Fibroblast of skin of right biceps (primary cell): ENCODE measurements at places on chromosomes 2 and 18.
A peak's percentile ranks its signal among the peaks of the same experiment; 100 is the strongest.

GRCh38 chr18:37567994-37568359 is 2.4 kb upstream of the CELF4 start:
- DNase-seq: no peak

GRCh38 chr18:1511619-1512311 is 607.1 kb downstream of the ADCYAP1 start:
- no peak for DNase-seq

GRCh38 chr2:182866461-182867406 is at the start of gene FRZB:
Gene FRZB (minus strand): TSS chr2:182866637. CDS start chr2:182866552, 85 bp downstream.
- DNase-seq: peak; percentile 70

DNA sequence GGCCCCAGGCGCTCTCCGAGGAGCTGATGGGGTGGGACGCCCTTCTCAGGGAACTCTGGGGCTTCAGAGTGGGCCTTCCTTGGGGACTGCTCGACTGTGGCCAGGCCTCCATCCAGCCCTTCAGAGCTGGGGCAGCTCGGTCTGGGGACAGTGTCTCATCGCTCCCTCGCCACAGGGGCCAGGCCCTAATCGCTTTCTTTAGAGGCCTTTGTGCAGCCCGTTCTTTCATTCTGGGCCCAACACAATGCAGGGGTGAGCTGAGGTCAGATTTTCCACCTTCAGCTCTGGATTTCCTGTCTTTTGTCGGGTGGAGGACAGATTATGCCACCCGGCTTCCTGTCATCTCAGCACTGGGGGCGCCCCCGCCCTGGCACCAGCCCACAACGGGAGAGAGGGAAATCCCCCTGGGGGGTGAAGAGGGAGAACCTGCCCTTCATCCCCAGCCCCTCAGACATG is 25.2 kb downstream of the MYCN start:
- DNase-seq: no peak

- no peak for DNase-seq
These were observed 7.7 kb upstream of the CDC42EP3 start for GRCh38 chr2:37679072-37679695.

GRCh38 chr2:75518638-75519465 is 41.9 kb downstream of the EVA1A start:
- no peak for DNase-seq

DNA sequence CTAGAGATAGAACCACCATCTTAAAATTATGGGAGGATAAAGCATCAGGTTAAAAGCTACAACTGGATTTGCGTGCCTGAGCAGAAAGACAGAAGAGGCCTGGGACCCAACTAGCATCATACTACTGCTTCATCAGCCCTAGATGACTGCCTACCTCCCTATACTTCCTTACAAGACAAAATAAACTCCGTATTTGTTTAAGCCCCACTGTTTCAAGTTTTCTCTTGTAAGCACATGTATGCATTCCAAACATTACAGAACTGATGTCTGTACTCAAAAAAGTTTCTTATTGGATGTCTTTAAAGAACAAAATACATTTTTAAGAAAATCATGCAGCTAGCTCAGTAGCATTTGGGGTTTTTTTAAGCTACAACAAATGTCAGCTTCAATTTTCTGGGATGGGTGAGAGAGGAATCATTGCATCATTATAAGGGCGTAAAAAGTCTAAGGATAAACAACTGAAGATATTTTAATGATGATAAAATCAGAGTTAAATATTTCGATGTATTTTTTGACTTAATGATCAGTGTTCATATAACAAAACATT is 213.1 kb downstream of the EXOC6B start:
- no peak for DNase-seq

DNA sequence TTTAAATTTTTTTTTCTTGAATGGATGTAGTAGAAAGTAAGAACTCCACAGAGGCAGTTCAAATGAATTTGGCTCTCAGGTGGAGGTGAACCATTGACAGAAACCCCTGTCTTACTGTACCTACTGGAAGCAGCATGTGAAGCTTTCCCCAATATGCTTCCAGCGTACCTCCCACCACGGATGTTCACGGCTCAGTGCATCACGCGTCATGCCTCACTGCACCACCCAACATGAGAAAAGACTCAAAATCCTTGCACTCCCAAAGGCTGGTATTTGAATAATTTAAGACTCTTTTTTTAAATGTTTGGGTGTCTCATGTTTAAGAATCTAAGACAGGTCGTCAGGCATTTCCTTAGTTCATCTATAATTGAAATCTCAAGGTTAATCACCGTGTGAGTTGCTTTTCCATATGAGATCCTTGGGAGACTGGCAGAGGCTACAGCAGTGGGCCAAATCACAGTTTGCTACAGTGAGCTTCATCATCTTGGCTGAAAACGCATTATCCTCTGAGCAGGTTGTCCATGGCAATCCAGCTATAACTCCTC is 846.4 kb downstream of the DCDC2C start:
- DNase-seq: no peak

DNA sequence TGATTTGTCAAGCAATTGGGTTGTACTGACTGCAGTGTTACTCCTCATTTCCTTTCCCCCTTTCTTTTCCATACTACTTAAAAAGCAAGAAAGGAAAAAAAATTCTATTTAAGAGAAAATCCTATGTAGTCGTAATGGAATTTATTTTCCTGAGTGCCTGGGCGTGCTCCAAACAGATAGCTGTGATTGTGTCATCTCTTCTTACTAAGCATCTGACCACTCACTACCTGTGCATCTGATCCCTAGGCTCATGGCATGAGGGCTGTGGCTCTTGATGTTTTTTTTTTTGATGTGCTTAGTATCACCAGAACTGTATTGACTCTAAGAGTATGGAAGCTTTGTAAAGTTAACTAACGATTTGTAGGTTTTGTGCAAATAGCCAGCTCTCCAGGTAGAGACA is 19.0 kb downstream of the CRIM1 start:
- peak; percentile 61 for DNase-seq

DNA sequence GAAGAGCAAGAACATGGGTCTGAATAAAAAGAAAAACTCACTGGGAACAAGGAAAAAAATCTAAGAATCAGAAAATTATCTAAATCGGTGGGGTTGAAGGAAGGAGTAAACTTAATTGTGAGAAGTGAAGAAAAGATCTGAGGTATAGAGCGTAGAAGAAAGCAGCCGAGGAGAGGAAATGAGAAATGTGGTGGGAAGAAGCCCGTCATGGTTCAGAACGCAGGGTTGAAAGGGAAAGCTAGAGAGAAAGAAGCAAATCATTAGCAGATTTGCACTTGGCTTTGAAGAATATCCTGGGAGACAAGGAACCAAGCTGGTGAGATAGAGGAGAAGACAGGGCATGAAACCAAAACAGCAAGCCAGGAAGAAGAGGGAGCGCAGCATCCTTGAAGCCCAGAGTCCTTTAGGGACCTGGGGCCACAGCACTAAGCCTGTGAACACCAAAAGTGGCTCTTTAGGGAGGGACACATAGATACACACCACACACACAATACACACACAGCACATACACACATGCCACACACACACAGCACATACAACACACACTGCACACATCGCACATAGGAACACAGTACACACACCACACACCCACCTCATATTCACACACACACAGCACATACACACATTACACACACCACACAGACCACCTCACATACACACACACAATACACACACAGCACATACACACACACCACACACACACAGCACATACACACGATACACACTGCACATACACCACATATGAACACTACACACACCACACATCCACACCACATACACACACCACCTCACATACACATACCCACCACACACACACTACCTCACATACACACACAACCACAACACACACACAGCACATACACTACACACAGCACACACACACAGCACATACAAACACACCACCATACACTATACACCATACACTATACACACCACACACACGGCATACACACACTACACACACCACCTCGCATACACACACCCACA is 274.6 kb downstream of the ETAA1 start:
- no peak for DNase-seq

DNA sequence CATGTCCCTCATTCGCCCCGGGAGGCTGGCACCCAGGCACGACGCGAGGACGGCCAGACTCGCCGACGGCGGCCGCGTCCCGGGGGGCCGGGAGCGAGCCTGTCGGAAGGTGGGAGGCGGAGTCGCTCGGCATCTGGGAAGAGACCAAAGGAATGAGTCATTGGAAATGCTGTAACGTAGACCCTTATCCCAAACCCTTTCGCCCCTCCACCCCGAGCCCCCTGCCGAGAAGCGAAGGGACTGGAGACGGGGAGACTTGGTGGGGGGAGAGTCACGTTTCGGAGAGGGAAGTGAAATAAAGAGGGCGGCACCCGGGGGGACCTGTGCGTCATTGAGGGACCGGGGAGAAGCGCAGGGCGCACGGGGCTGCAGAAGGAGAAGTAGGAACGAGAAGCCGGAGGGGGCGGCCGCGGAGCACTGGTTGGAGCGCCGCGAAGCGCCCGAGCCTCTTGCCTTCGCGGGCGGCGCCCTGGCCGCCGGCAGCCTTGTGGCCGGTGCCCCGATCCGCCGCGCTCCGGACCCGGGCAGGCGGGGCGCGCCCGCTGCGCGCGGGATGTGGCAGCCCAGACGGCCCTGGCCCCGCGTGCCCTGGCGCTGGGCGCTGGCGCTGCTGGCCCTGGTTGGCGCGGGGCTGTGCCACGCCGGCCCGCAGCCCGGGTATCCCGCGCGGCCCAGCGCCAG is at the start of gene EMILIN2:
Gene EMILIN2 (plus strand): TSS at position 371 of the 681 bp plus-strand sequence. CDS start 183 bp downstream, at position 554.
- peak; percentile 87 for DNase-seq

DNA sequence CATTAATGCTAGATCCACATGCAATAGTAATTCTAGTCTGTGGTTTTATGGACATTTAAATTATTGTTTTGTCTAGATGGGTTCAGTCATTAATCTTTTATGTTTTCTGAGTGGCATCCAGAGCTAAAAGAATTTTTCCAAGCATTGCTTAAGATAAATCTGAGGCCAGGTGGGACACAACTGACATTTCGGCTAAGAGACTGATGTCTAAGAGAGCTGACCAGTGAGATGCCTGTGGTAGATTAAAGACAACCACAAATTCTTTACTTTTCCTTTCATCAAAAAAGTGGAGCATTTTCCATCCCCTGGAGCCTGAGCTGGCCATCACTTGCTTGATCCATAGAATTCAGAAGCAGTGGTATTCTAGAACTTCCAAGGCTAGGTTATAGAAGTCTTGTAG is 182.2 kb downstream of the NRP2 start:
- peak; percentile 74 for DNase-seq

DNA sequence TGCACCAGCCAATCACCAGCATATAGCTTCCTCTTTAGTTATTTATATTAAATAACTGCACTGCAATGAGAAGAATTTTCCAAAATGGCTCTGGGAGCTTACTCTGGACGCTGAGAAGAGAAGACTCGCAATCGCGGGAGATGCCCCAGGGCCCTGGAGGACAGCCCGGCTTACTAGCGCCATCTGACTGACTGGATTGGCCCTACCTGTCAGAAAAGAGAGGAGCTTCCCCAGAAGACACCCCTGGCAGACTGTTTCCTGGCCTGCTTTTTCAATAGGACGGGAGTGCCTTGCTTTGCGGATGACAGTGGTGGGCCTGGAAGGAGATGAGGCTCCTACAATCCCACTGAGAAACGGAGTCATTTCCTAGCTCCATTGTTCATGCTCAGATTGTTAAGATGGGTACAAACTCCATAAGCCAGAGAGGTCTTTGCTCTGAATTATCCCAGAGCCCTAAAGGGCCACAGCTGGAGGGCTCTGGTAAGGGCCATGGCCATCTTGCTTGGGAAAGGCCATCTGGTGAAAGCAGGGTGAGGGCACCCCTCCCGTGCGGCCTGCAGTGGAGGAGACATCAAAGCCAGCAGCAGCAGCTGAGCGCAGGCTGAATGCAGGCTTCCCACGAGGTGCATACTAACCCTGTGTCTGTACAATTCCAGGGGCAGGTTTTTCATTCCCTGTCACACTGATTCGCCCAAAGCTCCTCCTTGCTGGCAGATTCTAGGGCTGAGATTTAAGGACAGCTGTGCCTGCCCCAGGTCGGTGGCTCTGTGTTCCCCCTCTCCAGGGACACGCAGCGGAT is 92.1 kb downstream of the GALR1 start:
- DNase-seq: no peak

- DNase-seq: no peak
These were observed 47.8 kb downstream of the HK2 start for GRCh38 chr2:74881626-74882298.

DNA sequence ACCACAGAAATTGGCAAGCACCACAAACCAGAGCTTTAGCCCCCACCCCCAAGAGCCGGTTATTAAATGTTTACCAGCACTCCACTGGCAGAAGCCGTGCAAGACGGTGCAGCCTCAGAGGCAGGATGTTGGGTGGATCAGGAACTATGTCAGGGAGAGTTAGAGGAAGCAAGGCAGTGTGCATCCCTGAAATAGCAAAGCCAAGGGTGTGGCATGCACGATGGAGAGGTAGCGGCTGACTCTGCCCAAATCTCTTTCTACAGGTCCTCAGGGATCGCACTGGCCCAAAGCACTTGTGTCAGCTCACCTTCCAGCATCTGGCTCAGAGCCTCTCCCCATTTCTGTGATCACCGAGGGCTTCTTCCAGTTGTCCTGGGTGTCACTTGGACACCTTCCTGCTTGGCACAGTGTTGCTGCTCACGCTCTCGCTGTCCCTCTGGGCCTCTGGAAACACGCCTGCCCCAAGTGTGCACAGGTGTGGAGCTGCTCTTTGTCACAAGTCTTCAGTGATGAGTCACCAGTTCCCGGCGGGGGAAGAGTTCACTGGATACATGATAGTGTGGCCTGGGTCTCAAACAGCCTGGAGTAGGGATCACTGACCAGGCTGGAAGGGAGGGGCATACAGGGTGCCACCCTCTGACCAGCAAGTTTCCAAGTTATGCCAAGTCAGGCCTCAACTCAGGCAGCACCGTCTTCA is 17.3 kb upstream of the B3GNT7 start:
- no peak for DNase-seq

GRCh38 chr2:120863661-120864320 is 128.1 kb downstream of the GLI2 start:
- peak; percentile 64 for DNase-seq

GRCh38 chr18:49565612-49566011 is 3.8 kb downstream of the LIPG start:
- DNase-seq: no peak

- no peak for DNase-seq
These were observed 54.3 kb downstream of the NEB start for GRCh38 chr2:151679994-151680393.

- DNase-seq: no peak
These were observed 175.2 kb downstream of the METTL4 start for GRCh38 chr18:2396162-2396505.

DNA sequence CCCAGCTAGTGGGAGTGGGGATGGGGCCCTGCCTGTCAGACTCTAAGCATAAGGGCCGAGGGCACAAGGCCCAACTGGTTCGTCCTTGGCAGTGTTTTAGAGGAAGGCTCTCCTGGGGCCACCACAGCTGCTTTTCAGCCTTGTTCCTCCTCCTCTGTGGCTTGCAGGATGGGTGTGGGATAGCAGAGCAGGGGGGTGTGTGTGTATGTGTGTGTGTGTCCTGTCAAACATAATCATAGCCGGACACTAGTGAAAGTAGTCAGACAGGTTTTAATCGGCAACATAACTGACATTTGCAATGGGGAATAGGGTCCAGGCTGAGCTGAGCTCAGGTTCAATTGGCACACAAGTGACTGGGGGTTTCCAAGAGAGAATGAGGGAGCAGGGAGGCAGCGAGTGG is 114.2 kb downstream of the SEPTIN10 start:
- no peak for DNase-seq
